ENCODE measurements at places on chromosomes 7 and 10. TPM values are rescaled to one million over a fixed set of nuclear protein-coding genes. Genes with fewer than 3 reads are reported as not detected.

Gene ATG9B
- 11.8 TPM for total RNA-seq

Gene ORC5
- total RNA-seq: 24.5 TPM

- H3K36me3 ChIP-seq: peaks cover 9% of the 10 kb centered on the region
- H3K27ac ChIP-seq: no peak overlapping the region
- DNase-seq: no peak
Measured at GRCh38 chr7:2542011-2542915, 13.1 kb downstream of the BRAT1 start.

- no peak overlapping the region for H3K4me3 ChIP-seq
- H3K27ac ChIP-seq: no peak overlapping the region
- DNase-seq: no peak
- H3K4me1 ChIP-seq: peaks cover 38% of the 10 kb centered on the region
- H3K36me3 ChIP-seq: no peaks in the 10 kb centered on the region
Measured at GRCh38 chr10:76354212-76354738, 922.9 kb downstream of the LRMDA start.

DNA sequence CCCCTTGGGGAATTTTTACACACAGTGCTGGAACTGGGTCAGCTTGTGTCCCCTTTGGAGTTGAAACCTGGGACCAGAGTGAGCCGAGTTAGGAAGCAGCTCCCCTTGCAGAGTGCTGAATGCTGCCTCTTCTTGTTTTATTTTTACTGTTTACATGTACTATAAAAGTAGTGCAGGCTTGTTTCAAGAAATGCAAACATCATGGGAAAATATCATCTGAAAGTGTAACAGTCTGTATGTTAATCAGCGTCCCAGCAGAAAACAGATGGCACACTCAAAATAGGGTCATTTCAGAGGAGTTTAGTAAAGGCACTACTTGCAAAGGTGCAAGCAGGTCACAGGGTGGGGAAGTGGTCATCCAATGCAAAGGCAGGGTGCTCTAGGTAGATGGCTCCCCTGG is 30.1 kb downstream of the CXCL12 start:
- H3K27me3 ChIP-seq: peaks cover 2% of the 10 kb centered on the region
- DNase-seq: no peak
- H3K4me3 ChIP-seq: no peak overlapping the region
- H3K4me1 ChIP-seq: peaks cover 12% of the 10 kb centered on the region
- H3K36me3 ChIP-seq: no peaks in the 10 kb centered on the region
